ENCODE measurements at places on chromosomes 11 and 22.

DNA sequence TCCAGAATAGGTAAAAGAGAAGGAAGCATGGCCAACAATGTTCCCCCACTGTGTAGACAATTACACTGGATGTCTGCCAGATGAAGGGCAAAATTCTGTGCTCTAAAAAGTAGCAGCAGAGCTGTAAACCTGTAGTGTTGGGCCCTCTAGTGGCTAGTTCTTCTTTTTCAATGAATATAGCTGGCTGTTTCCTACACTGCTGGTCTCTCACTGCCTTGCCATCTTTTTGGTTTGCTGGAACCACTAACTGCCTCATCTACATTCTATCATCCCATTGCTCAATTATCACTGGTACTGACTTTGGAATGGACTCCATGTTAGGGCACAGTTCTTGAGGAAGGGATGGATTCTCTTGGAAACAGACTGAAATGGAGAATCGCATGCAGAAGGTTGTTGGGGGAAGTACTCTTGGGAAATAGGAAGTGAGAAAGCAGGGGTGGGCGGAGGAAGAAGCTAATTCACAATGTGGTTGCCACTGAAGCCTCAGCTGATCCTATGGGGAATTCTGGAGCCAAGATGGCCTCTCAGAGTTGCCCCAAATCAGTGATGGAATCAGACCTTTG is 17.9 kb downstream of the KCNE3 start:
- DNase-seq: peak; percentile 1

DNA sequence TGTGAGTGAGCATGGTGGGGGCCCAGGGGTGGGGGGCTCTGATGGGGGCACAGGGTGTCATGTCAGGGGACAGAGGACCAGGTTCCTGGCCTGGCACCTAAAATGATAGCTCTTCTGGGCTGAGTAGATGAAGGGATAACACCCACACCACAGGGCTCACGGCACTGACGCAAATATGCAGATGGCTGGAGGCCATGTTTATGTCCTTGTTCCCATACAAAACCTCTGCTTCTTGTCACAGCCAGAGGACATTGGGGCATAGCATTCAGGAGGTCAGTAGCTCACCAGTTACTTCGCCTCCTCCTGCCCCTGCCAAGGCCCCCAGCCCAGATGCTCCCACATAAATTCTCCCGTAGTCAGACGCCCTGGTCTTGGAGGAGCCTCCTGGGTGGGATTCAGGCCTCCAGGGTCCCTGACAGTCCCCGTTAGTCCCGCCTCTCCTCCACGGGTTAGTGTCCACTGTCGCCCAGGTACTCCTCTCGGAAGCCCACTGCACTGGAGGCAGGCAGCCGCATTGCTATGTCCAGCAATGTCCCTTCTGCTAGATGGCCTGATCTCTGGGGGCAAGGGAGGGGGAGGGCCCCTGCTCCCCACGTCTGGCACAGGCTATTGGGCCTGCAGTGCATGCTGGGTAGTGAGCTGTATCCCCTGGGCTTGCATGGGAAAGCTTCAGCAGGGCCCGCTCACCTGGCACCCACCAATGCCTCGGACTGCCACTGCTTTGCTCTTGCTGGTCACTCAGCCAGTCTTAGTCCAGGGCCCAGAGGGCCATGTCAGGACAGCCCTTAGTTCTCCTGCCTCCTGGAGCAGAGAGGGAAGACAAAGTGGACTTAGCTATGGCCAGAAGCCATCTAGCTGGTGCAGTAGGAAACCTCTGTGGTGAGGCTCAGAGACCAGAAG is 75.6 kb upstream of the MYOD1 start:
- DNase-seq: no peak

DNA sequence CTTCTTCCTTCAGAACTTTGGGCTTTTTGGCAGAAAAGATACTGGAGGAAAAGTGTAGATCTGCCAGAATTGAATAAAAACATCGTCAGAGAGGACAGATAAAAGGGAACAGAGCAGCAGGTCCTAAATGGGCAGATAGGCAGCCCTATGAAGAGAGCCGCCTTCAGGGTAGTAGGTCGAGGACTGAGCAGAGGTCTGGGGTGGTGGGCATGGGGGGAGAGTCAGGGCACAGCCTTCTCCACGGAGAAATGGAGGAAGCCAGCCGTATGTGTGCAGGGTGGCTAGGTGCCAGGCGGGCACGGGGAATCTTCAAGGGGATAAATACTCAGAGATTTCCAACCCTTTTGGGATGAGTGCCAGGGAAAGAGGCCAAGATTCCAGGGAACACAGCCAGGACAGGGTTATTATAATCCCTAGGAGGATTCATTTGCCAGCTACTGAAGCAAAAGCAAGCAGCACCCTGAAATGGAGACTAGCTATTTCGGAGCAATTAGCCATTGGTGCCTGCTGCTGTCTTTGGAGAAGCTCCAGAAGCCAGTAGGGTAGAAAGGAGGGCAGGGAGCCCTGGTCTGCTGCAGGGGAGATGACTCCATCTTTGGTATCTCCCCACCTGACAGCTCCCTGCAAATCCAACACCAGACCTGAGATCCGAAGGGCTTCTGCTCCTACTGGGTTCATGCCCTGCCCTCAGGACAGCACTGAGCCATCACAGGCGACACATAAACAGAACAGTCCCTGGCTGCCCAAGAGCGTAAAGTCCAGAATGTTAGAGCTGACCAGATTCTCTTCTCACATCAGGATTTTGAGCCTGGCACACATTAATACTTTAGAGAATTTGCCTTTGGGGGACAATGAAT is 174.5 kb upstream of the NTM start:
- DNase-seq: no peak

- no peak for DNase-seq
Measured at GRCh38 chr11:41522899-41523672, 63.6 kb upstream of the LRRC4C start.

DNA sequence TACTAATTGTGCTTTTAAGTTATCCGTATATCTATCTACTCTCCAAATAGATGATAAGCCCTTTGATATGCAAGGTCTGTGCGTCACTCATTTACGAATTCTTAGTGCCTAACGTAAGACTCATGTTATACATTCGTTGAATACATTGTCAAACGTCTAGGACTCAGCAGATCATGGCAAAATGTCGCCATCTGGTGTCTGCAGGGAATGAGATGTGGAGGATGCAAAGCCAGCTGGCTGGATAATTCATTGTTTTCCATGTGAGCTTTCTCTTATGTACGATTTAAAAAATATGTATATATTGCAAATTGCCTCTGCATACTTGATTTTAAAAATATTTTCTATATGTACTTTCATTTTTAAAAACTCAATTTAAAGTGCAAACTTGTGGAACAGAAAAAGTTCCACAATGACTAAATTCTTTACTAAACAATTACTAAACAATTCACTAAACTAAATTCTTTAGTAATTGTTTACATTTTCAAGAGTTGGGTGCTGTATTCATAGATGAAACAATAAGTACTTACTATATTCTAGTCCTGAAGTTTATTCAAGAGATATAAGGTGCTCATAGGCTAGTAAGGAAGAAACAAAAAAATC is 33.8 kb downstream of the ZNF202 start:
- peak; percentile 18 for DNase-seq

GRCh38 chr22:41367680-41368542 is 13.8 kb upstream of the TEF start:
- DNase-seq: no peak

DNA sequence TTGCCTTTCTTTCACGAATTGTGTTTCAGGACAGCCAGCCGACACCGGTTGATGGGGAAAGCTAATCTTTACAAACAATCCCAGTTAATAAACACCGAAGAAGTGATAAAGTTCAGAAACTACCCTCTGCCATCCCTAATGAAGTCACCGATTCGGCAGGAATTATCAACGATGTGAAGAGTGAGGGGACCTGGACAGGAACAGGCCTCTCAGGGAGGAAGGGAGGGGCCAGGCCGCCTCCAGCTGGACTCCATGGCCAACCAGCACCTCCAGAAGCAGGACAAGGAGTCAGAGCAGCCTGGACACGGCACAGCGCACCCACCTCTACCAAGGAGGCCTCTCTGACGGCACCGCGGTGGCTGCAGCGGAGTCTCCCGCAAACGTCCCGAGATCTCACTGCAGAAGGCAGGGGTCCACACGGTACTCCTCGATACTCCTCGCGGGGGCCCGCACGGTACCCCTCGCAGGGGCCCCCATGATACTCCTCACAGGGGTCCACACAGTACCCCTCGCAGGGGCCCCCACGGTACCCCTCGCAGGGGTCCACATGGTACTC is 3.9 kb downstream of the TOLLIP start:
- no peak for DNase-seq

DNA sequence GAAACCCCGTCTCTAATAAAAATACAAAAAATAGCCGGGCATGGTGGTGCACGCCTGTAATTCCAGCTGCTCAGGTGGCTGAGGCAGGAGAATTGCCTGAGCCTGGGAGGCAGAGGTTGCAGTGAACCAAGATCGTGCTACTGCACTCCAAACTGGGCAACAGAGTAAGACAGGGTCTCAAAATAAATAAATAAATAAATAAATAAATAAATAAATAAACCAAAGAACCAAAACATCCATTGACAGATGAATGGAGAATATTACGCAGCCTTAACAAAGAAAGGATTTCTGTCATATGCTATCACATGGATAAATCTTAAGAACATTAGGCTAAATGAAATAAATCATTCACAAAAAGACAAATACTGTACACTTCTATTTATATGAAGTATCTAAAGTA is 11.1 kb upstream of the CSTF3 start:
- no peak for DNase-seq

DNA sequence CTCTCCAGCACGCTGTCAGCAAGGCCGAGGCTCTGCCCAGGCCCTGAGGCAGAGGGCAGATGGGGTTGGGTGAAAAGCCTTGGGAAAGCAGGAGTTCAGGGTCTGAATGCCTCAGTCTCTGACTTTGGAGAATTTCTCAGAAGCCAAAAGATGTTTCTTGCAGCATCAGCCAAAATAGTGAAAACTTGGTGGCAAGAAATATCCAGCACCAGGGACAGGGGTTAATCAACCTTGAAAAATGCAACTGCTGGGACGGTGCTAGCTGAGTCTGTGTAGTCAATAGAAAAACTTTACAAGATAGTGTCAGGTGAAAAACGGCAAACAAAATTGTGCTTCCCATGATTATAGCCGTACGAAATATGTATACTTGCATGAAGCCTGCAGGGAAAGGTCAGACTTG is 1.4 kb upstream of the ABCC8 start:
- no peak for DNase-seq

GRCh38 chr11:46240861-46241260 is 36.6 kb upstream of the CREB3L1 start:
- no peak for DNase-seq

GRCh38 chr11:33731723-33732531 is 4.3 kb downstream of the CD59 start:
- DNase-seq: no peak

DNA sequence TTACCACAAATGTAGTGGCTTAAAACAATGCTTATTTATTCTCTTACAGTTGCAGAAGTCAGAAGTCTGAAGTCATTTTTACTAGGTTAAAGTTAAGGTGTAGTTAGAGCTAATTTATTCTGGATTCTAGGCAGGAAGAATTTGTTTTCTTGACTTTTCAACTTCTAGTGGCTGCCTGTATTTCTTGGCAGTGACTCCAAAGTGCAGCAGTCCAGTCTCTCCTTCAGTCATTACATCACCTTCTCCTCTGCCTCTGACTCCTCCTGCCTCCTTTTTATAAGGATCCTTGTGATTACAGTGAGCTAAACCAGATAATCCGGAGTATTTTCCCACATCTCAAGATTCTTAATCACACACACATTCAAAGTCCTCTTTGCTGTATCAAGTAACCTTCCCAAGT is 581.4 kb downstream of the KCNA4 start:
- no peak for DNase-seq

GRCh38 chr11:44997566-44997965 is 46.9 kb upstream of the TP53I11 start:
- DNase-seq: no peak

GRCh38 chr11:30889143-30889794 is 303.1 kb upstream of the MPPED2 start:
- DNase-seq: no peak
